ENCODE measurements at places on chromosomes 16 and 17.

DNA sequence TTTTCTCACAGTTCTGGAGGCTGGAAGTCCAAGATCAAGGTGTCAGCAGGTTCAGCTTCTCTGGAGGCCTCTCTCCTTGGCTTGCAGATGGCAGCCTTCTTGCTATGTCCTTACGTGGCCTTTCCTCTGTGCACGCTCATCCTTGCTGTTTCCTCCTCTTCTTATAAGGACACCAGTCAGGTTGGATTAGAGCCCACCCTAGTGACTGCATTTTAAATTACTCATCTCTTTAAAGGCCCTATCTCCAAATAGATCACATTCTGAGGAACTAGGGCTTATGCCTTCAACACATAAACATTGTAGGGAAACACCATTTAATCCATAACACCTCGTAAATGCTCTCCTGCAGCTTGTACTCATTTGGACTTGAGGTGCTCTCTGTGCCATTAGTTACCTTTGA, 36.3 kb downstream of the DHRS7C start:
- H3K4me3 ChIP-seq, result no peak overlapping the region
- no peaks in the 10 kb centered on the region for H3K4me1 ChIP-seq
- no peak overlapping the region for H3K27ac ChIP-seq
- no peak for DNase-seq
- no peaks in the 10 kb centered on the region for H3K36me3 ChIP-seq

DNA sequence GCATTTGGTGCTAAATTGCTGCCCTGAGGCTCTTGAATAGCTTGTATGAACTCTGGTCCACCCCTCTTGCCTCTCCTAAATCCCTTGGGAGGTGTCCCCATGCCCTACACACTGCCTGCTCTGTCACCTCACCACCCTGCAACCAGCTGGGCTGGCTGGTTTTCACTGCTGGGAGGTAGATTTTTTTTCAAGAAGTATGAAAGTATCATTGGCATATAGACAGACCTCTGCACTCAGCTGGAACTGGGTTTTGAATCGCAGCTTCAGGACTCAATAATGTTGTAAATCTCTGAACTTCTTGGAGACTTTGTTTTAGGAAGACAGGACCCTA, 184.9 kb downstream of the MSI2 start:
- H3K36me3 ChIP-seq, result no peaks in the 10 kb centered on the region
- H3K4me1 ChIP-seq, result peaks cover 28% of the 10 kb centered on the region
- H3K27ac ChIP-seq, result peak overlapping the region; percentile 53
- no peak for DNase-seq
- H3K27me3 ChIP-seq, result no peaks in the 10 kb centered on the region

DNA sequence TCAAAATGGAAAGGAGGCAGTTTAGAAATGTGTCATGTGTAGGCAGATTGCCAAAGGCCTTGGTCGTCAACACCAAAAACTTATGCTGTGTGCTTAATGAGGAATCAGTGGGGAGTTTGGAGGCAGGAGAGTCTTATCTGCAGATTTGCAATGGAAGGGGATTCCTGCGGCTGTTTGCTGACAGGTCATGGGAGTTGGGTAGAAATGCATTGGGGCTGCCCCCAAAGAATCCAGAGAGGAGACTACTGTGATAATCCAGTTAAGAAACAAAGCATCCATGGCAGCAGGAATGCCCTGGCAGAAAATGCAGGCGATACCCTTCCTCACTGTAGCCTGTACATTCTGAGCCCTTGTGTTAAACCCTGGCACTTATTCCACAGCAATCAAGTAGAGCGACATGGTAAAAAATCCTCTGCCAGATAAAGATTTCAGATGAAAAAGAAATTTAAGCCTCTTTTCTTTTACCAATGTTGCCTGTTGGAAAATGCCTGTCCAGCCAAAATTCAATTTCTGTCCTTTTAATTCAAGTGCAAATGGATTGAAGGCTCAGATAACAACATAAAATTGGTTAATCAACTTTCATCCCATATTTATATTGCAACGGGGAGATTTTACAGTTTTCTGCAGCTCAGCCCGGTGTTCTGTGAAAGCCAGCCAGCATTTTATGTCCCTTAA, 491.0 kb upstream of the CDH5 start:
- H3K4me1 ChIP-seq, result no peaks in the 10 kb centered on the region
- H3K27ac ChIP-seq, result no peak overlapping the region
- no peak overlapping the region for H3K4me3 ChIP-seq
- H3K27me3 ChIP-seq, result no peaks in the 10 kb centered on the region
- DNase-seq, result no peak
- H3K36me3 ChIP-seq, result no peaks in the 10 kb centered on the region

DNA sequence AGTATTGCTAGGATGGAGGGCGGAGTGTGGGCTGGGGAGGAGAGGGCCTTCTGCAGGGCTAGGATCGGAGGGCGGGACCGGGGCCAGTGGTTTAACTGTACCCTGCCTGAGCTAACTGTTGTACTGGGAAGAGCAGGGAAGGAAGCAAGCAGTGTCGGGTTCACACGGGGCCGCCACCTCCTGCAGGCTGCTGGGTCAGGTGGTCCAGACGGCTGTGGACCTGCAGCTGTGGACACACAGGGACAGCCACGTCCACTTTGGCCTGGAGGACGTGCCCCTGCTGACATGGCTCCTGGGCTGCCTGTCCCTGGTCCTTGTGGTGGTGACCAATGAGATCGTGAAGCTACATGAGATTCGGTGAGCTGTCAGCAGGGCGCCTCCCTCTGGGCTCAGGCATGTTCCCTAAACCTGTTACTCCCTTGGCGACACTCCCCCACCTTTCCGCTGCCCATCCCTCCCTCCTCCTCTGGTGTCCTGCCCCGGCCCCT, 16.6 kb downstream of the CASKIN2 start:
- H3K27me3 ChIP-seq, result no peaks in the 10 kb centered on the region
- no peak overlapping the region for H3K27ac ChIP-seq
- peaks cover 98% of the 10 kb centered on the region for H3K36me3 ChIP-seq

Measured in stomach (tissue), 19 donors.